ENCODE measurements at places on chromosomes 5 and 9. TPM values are rescaled to one million over a fixed set of nuclear protein-coding genes. Genes with fewer than 3 reads are reported as not detected.

GRCh38 chr9:131812116-131812790, 72.4 kb upstream of the RAPGEF1 start:
- DNase-seq, result no peak

- no peak for DNase-seq
Measured at GRCh38 chr5:180097163-180097894, 25.8 kb upstream of the RNF130 start.

GRCh38 chr5:167720676-167721260, 570.7 kb upstream of the WWC1 start:
- DNase-seq, result no peak

GRCh38 chr5:78527054-78527859, 121.3 kb downstream of the LHFPL2 start:
- DNase-seq, result no peak

The FBP2 gene
- total RNA-seq, result not detected

The ENTR1 gene
- total RNA-seq, result 25.6 TPM

Measured in ovary (tissue), 10 donors.